ENCODE measurements at places on chromosomes 1 and 21.

DNA sequence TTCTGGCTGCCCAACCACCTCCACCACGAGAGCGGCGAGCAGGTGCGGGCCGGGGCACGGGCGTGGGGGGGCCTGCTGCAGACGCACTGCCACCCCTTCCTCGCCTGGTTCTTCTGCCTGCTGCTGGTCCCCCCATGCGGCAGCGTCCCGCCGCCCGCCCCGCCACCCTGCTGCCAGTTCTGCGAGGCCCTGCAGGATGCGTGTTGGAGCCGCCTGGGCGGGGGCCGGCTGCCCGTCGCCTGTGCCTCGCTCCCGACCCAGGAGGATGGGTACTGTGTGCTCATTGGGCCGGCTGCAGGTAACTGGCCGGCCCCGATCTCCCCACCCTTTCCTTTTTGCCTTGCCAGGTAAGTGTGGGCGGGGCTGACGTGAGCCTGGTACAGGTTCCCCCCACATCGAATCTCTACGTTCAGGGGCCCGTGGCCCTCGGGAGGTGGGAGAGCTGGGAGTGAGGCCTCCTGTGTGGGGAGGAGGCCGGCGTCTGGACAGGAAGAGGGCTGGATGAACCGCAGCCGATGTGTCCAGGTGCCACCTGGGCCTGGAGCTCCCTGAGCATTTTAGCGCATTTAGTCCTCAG is 51.7 kb downstream of the COL18A1 start:
- no peak for DNase-seq

DNA sequence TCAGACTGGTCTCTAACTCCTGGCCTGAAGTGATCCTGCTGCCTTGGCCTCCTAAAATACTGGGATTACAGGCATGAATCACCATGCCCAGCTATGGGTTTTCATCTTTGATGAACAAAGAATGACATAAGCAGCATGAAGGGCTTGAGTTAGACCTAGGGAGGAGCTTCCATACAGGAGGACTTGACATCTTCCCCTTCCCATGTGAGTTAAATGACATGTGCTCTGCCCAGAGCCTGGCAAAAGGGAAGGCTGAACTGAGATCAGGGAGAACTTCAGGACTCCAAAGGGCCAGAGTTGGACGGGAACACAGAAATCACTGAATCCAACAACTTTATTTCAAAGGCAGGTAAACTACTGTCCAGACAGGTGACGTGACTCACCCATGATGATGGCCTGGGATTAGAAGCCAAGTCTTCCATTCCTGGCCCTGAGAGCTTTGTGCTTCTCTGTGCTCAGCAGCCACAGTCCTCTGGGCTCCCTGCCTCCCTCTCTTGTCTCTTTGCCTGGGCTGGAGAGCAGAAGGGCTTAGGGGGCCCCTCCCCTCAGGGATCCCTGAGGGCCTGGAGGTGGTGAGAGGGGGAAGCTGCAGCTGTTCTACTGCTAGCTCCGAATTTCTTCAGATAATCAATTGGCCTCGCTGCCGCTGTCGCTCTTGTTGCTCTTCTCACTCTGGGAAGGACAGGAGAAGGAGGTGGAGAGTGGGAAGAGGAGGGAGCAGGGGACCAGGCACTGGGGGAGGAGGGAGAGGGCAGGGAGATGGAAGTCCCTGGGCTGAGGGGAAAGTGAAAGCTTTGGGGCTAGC is 7.6 kb downstream of the NHLH1 start:
- DNase-seq, result no peak

- DNase-seq, result no peak
Observed at GRCh38 chr1:156663178-156663577, 14.0 kb downstream of the NES start.

DNA sequence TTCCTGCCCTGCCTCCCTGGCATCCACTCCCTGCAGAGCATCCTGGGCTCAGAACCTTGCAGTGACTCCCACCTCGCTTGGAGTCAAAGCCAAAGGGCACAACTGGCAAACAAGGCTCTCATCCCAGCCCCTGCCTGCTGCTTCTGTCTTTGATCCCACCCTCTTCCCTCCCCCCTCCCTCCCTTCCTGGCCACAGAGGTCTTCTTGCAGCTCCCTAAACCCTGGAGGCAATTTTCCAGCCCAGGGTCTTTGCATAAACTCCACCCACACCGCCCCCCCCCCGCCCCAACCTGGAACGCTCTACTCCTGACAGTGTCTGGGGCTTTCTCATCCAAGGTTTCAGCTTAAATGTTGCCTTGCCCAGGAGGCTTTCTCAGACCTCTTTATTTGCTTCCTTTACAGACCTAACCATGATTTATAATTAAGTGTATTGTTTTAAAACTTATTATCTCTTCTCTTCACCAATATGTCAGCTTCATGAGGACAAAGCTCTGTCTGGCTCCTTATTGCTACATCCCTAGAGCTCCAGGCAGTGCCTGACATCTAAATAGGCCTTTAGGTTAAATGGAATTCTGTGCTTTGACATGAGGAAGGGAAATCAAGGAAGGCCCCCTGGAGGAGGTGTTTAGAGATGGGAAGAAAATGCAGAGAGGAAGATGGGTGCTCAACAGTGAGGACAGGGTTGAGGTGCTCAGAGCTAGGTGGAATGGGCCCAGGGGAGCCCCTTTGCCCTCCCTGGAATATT is 37.7 kb upstream of the PADI1 start:
- DNase-seq, result no peak

- DNase-seq, result no peak
Observed at GRCh38 chr1:82042306-82043060, 241.7 kb downstream of the ADGRL2 start.

DNA sequence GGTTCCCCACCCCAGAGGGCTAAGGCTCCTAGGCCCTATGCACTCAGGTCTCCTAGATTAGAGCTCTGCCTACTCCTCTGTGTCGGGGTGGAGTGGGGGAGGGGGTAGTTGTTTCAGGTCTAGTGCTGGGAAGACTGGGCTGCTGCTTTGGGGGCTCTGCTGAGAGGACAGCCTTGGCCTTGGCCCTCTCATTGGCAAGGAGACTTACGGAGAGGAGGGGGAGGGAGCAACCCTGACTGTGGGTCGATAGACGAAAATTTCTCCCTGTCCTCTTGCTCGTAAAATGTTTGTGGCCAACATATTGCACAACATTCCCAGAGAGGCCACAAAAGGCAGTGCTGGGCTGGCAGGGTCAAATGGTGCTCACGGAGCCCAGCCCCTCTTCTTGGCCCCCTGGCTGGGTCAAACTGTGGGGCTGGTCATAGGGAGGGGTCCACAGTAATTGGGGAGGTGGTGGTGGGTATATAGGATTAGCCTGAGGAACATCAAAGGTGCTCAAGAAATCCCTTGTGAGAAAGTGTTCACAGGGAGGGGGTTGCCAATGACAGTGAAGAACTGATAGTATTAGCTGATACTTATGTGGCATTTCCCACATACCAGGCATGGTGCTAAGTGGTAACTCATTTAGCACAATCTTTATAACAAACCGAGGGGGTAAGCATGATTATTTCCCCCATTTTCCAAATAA is 8.5 kb upstream of the DMBX1 start:
- no peak for DNase-seq

GRCh38 chr1:38962560-38962959 is 20.9 kb upstream of the RHBDL2 start:
- DNase-seq, result no peak

- no peak for DNase-seq
Observed at GRCh38 chr1:159000625-159001024, 9.1 kb upstream of the IFI16 start.

GRCh38 chr1:213448776-213449175 is 397.7 kb downstream of the RPS6KC1 start:
- no peak for DNase-seq

DNA sequence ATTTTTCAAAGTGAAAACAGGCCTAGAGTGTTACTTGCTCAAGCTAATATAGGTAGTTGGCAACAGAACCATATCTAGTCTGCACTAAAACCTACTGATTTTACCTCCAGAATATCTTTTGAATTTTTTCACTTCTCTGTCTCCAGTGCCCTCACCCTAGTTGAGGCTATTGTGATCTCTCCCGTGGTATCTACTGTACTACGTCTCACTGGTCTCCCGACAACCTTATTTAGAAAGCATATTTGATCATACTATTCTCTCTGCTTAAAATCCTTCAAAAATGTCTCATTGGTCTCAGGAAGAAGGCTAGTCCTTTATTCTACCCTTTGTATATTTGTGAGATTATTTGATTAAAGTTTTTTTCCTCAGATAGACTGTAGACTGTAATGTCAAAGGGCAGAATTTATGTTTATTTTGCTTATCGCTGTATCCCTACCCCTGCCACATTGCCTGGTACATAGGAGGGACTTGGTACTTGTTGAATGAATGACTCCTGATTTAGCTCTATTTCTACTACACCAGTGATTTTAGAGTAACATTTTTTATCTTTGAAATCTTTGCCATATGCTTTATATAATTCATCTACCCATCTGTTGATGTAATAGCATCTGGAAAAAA is 135.5 kb upstream of the KIAA1614 start:
- no peak for DNase-seq

- DNase-seq, result no peak
Observed at GRCh38 chr1:96515430-96515829, 206.2 kb upstream of the PTBP2 start.

DNA sequence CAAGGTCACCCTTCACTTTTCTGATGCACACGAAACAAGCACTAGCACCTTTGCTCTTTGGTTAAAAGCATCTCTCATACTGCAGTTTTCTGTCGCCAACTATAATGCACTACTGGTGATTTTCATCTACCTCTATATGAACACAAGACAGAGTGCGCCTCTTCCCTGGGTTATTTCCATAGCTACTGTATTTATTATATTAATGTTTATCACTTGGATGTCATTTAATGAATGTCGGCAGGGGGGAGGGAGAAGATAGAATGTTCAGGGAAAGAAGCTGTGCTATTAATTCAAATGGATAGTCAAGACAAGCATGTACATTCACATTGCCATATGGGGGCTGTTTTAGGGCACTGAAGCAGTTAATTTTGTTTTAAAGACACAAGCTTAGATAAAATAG is 174.1 kb upstream of the SAMSN1 start:
- DNase-seq, result no peak

- no peak for DNase-seq
Observed at GRCh38 chr1:109188781-109189180, 24.9 kb upstream of the SARS1 start.

- DNase-seq, result no peak
Observed at GRCh38 chr1:119347858-119348257, 20.7 kb upstream of the HAO2 start.

DNA sequence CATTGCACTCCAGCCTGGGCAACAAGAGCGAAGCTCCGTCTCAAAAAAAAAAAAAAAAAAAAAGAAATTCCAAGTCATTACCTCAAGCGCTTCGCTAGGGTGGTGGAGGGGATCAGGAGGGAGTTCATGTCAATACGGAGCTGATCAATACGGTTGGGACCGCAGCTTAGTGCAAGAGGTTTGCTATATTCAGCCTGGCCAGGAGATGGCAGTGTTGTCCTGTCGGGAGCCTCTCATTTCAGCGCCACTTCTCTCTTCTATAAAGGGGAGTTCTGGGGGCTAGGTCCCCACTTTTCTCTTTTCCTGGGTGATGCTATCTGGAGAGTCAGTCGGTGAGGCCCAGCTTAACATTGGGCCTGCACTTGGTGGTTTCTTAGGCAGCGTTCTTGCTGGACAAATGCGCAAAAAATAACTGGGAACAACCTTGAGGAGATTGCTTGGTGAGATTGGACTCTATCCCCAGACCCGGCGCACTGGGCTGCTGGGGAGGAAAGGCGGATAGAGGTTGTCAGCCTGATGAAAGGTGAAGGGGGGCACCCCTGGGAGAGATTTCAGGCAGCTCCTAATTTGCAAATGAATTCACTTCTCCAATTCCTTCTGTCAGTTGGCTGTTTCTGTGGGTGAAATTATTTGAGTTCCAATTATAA is 40.4 kb downstream of the KIAA0040 start:
- peak; percentile 80 for DNase-seq

- no peak for DNase-seq
Observed at GRCh38 chr21:42109873-42110525, 38.9 kb downstream of the UMODL1 start.

Data from CD8-positive, alpha-beta T cell (primary cell).